Astrocyte of the hippocampus (primary cell): ENCODE measurements at places on chromosomes 4 and X.

DNA sequence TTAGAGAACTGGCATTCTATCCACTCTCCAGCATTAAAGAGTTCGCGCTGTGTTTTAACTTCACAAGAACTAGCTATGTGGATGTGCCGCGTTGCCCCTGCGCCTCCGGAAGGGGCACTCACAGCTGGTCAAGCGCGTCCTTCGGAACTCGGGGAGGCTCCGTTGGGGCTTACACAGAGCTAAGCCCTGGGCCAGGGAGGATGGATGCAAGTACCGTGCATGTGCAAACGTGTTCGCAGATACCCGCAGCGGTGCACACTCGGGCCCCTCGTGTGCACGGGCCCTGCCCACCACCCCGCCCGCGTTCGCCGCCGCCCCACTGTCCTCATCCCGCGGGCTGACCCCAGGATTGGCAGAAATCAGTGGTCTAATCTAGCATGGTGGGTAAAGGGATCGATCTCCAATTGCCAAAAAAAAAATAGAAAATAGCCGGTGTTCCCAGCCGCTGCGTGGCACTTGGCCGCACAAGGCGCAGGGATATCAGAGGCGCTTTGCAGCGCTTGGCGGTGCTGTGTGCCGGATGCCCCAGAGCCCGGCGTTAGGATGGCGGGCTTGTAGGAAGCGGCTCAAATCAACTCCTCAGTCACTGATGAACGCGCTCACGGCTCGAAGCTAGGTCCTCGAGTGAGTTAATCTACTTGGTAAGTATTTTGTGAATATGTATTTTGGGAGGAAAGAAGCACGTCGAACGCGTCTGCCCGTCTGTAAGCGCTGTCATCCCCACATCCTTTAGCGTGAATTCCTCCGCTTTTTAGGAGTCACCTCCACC lies 989 bp upstream of the PCDH10 start:
- peak; percentile 73 for DNase-seq

- DNase-seq = no peak
These were observed 18.7 kb upstream of the GLRB start for GRCh38 chr4:157057218-157057617.

GRCh38 chrX:74506317-74507115 lies 85.2 kb downstream of the SLC16A2 start:
- DNase-seq = no peak

- DNase-seq = no peak
These were observed 122.6 kb upstream of the CPEB2 start for GRCh38 chr4:14879683-14880082.

DNA sequence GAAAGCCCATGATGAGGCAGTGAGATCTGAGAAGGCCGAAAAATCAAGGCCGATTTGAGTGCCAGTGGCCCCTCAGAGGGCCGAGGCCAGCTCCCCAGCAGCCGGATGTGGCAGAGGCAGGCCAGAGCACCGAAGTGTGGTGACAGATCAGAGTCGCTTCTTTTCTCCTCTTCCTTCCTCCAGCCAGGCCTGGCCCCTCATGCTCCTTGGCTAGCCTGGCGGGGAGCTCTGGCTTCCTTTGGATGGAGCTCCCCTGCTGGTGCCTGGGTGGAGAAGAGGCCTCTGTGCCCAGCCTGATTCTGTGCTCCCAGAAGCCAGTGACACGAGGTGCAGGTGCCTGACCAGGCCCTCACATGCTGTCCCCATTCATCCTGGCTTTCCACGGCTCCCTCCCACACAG lies 127.2 kb upstream of the PABPC4L start:
- no peak for DNase-seq

DNA sequence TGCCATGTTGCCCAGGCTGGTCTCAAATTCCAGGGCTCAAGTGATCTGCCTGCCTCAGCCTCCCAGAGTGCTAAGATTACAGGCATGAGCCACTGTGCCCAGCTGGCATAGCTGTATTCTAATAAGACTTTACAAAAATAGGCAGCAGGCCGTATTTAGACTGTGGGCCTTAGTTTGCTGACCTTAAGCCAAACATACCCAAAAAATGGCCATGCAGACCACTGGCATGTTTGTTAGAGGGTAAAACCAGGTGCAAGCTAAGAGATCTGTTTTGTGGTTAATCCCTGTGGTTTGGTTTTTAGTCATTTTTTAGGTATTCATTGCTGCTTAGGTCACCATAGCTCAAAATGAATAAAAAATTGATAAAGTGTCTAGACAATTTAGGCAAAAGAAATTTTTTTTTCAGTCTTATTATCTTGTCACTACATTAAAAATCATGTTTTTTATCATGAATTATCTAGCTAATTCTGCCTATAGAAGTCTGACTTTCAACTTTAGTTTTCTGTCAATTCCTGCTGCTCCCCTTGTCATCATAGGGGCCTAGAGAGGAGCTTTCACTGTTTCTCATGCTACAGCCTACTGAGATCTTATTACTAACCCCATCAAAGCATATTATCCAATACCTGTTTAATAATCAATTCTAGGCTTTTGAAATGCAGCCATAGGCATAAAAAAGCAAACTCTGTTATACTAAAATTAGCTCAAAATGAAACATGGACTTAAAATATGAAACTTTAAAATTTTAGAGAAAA lies 7.5 kb upstream of the SPINK2 start:
- DNase-seq = peak; percentile 72

DNA sequence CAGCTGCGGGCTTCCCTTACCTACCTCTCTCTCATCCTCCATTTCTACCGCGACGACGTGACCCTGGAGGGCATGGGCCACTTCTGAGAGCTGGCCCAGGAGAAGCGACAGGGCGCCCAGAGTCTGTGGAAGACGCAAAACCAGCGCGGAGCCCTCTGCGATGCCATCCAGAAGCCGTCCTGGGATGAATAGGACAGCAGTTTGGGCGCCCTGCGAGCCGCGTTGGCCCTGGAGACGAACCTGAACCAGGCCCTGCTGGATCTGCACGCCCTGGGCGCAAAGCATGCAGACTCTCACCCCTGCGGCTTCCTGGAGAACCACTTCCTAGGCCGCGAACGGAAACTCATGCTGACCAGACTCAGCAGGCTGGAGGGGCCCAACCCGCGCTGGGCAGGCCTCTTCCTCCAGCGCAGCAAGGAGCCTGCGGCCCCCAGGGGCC lies 52.7 kb upstream of the TMPRSS11F start:
- no peak for DNase-seq
